ENCODE measurements at places on chromosomes 4 and X.

DNA sequence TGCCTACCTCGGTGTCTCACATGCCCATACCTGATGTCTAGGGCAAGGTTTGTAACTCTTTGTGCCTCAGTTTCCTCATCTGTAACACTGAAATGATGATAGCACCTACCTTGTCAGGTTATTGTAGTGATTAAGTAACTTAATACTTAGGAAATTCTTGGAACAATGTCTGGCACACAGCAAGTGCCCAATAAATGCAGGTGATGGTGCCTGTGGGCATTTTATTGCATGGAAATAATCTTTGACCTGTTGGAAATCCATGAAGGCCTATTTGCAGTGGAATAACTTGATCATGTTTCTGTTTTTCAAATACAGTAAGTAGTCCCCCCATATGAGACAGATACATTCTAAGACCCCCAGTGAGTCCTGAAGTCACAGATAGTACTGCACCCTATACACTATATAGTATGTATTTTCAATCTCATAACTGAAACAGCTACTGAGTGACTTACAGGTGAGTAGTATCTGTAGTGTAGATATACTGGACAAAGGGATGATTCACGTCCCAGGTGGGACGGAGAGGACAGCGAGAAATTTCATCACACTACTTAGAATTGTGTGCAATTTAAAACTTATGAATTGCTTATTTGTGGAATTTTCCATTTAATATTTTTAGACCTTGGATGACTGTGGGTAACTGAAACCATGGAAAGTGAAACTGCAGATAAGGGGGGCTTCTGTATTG lies 42.1 kb downstream of the AFF1 start:
- DNase-seq: no peak

GRCh38 chr4:188168726-188169373 lies 29.6 kb downstream of the TRIML1 start:
- DNase-seq: no peak

GRCh38 chr4:127055357-127055756 lies 577.4 kb upstream of the INTU start:
- DNase-seq: no peak

GRCh38 chrX:63919081-63919480 lies 134.1 kb upstream of the ARHGEF9 start:
- DNase-seq: no peak

- DNase-seq: no peak
Observed at GRCh38 chr4:37795581-37796195, 30.8 kb upstream of the PGM2 start.

GRCh38 chrX:70505451-70505841 lies 60.8 kb downstream of the DLG3 start:
- no peak for DNase-seq

GRCh38 chr4:142353149-142353738 lies 492.9 kb downstream of the INPP4B start:
- DNase-seq: no peak

GRCh38 chrX:119158226-119158625 lies 30.6 kb upstream of the KIAA1210 start:
- DNase-seq: no peak

DNA sequence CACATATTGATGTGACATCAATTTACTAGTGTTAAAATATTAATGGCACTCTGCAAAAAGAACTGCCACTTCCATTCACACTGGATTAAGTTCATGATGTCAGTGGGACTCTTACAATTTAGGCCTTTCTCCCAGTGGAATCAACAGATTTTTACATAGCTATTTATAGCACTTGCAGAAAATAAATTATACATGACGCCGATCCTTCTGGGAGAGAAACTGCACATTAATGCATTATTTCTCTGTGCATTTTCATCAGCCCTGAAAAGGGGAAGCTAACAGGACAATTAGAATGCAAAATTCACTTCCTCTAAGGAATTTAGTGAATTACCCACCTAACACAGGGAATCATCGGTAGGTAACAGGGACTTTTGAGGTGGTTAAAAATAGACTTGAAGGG lies 15.7 kb downstream of the LGI2 start:
- no peak for DNase-seq

- no peak for DNase-seq
Observed at GRCh38 chr4:56186808-56187523, 200.3 kb downstream of the AASDH start.

GRCh38 chr4:172996571-172997216 lies 171.9 kb upstream of the GALNT7 start:
- DNase-seq: no peak

DNA sequence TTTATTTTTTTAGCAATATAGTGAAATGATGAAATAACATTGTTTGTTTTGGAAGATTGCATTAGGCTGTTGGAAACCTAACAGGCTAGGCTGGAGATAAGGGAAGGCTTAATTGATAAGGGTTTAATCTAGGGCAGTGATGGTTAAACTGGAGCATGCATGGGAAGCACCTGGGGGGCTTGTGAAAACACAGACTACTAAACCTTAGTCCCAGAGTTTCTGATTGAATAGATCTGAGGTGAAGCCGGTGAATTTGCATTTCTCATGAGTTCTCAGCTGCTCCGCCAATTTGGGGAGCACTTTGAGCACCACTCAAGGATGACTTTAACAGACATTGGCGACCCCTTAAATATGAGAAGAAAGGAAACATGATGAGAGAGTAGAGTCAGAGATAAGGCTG lies 11.5 kb downstream of the STK26 start:
- no peak for DNase-seq

DNA sequence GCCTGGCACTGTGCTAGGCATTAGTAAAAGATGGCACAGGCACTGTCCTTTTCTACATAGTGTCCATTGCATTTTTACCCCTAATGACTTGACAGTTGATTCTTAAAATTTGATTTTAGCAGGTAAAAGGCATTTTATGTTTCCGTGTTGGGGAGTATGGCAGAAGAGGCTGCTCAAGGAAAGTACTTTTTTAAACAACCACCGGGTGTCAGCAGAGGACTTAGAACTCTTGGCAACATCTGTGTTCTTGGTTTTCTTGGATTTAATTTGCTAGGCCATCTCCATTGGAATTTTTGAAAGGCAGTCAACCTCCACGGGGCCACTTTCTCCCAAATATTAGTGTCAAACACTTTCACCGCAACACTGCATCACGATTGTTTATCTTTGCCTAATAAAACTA lies 102.9 kb downstream of the TSPAN7 start:
- DNase-seq: no peak

- no peak for DNase-seq
Observed at GRCh38 chr4:43112139-43112538, 219.6 kb downstream of the GRXCR1 start.

- no peak for DNase-seq
Observed at GRCh38 chr4:146059865-146060264, 115.7 kb upstream of the LSM6 start.

GRCh38 chr4:113223001-113223400 lies 173.5 kb downstream of the ANK2 start:
- no peak for DNase-seq

GRCh38 chr4:3765271-3766035 lies 732 bp upstream of the ADRA2C start:
- no peak for DNase-seq

- DNase-seq: no peak
Observed at GRCh38 chr4:181529537-181529936, 713.7 kb upstream of the TENM3 start.

GRCh38 chrX:101359966-101360365 lies 11.4 kb upstream of the TIMM8A start:
- no peak for DNase-seq

GRCh38 chr4:1970926-1971325 lies 37.8 kb downstream of the NELFA start:
- no peak for DNase-seq

- DNase-seq: no peak
Observed at GRCh38 chr4:18209448-18209847, 187.9 kb upstream of the LCORL start.

DNA sequence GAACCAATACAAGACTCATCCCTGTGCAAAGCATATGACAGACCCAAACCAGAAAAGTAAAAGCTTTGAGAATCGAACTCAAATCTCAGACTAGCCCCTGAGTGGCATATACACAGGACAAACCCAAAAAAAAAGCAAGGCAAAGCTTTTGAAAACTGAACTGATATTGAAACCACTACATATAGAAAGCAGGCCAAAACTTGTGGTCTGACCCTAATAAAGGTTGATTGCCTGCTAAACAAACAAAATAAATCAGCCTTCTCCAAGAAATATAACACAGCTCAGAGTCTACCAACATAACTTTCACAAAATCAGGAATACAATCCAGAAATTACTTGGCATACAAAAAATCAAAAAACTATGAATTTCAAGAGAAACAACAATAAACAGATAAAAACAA lies 40.3 kb downstream of the LRBA start:
- DNase-seq: no peak

GRCh38 chrX:37776283-37776986 lies 3.4 kb upstream of the CYBB start:
- no peak for DNase-seq

GRCh38 chrX:68420559-68420958 lies 12.7 kb downstream of the OPHN1 start:
- no peak for DNase-seq

GRCh38 chr4:139921429-139922184 lies 232.4 kb downstream of the MAML3 start:
- DNase-seq: no peak

GRCh38 chrX:2584251-2585157 lies 83.7 kb upstream of the DHRSX start:
- no peak for DNase-seq

GRCh38 chrX:53163436-53163835 lies 61.6 kb downstream of the KDM5C start:
- no peak for DNase-seq

DNA sequence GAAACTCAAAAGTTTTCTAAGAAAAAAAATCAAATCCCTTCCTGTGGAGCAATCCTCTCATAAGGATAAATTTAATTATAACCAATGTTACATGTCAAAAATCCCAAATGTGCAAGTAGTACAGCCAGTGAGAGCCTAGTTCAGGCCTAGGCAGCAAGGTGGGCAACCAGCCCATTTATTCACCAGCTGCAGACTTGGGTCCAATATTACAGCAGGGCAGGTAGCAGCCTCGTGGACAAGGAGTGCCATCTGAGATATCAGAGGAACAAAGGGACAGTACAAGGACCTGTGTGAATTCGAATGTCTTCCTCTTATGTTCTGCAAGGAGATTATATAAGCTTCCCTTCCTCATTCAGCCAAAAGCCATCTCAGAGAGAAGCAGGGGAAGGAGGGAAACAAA lies 6.6 kb downstream of the HELQ start:
- no peak for DNase-seq

DNA sequence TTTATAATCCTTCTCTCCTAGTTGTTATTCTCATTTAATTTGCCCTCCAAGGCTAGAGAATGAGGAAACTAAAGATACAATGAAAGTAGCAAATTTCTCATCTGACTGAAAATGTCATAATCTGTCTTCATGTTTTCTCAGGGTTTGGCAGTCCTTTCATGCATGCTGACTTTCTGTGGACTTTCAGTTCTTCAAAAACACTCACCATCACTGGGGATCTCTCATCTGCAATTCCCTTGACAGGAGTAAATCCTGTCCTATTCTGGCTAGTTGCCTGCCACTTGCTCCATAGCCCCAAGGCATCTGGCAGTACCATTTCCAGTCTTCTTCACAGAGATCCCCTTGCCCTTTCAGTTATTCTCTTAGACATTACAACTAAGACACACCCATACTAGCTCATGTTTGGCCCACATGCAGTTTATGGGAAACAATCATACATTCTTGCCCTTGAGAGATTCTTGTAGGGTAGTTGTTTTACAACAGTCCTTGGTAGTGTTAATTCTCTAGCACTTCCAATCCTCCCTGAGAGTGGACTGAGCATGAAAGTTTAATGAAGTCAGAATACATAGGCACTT lies 449.7 kb upstream of the KLHL4 start:
- DNase-seq: no peak

- no peak for DNase-seq
Observed at GRCh38 chrX:43560247-43560946, 95.7 kb upstream of the MAOA start.

DNA sequence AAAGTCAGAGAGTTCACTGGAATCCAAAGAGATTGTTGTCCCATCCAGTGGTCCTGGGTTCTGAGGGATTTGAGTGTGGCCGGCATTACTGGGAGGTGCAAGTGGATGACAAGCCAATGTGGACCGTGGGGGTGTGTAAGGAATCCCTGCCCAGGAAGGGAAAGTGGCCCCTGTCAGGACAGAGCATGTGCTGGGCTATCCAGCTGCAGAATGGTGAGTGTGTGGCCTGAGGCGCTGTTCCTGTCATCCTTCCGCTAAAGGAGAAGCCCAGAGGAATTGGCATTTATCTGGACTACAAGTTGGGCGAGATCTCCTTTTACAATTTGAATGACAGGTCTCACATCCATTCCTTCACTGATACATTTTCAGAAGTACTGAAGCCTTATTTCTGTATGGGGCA lies 20.4 kb upstream of the TRIM60 start:
- DNase-seq: no peak

- no peak for DNase-seq
Observed at GRCh38 chr4:104589264-104589868, 94.7 kb upstream of the CXXC4 start.

GRCh38 chr4:149738156-149738555 lies 77.5 kb downstream of the IQCM start:
- no peak for DNase-seq

DNA sequence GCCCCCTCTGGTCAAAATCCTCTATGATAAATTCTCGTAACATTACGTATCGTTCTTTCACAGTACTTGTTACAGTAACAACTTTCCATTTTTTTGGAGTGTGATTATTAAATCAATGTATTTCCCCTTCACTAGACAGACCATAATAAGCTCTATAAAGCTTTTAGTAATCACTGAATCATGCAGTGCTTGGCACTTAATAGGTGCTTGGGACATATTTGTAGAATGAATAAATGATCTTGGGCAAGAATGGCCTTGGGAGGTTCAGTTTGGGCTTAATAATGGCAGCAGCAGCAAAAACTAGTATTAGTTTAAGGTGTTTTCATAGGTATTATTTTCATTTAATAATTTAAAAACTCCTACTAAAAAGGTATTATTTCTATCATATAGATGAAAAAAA lies 33.4 kb upstream of the SFRP2 start:
- DNase-seq: no peak

DNA sequence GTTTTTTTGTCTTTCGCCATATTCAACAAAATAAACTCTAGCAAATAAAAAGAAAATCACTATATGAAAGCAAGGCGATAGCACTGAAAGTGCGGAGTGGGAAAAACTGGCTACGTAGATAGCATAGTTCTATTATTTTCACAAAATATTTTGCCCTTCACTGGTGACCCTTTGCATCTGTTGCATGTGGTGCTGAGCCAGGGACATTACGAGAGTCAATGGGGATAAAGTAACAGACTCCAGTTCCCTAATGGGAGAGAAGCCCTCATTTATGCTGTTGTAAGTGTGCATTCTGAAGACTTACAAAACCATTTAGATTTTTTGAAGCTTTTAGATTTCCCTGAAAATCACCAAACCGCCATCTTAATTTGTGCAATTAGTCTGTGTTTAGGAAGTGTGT lies 501.6 kb downstream of the PPARGC1A start:
- DNase-seq: no peak

All from RWPE2 (cell line).